ENCODE measurements at places on chromosomes 5 and 9.

DNA sequence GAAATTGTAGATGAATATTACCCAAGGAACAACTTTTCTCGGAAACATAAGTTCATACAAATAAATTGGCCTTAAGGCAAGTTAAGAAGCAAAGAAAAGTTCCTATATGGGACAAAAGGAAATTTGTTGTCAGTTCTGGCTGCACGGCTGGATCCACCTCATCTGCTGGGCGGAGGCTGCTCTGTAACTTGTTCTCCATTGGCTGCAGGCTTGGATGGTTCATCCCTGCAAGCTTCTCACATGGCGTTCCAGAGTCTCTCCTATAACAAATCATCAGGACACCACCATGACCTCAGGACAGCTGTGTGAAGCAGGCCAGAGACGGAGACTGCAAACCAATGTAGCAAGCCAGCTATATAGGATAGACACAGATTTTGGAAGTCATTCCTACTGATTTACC is 81.4 kb upstream of the DAB2 start:
- no peak for DNase-seq

DNA sequence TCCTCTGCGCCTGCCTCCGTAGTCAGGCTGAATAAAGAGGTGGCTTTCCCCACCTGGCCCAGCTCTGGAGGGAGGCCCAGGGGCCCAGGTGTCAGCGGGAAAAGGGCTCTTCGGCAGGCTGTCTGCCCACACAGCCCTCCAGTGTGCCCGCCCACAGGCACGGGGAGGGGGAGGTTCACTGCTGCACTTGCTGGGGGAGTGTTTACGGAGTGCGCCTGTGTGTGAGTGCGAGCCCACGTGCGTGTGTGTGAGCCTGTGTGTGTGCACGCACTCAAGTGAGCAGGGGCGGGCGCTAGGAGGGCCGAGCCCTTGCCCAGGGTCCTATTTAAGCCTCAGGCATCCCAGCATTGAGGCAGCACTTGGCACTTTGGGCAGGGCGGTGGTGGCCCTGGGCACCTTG is 10.9 kb downstream of the DNLZ start:
- no peak for DNase-seq

DNA sequence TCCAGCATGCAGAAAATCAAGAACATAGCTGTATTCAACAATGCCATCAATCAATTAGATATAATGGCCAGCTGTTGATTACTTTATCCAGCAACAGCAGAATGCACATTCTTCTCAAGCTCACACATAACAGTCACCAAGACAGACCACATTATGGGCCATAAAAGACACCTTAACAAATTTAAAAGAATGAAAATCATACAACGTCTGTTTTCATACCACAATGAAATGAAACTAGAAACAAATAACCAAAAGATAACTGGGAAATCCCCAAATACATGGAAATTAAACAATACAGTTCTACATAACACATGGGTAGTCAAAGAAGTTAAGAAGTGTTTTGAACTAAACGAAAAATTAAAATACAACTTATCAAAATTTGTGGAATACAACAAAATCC is 130.9 kb upstream of the GNA14 start:
- DNase-seq, result no peak

GRCh38 chr5:88734191-88734640 is 148.8 kb downstream of the MEF2C start:
- no peak for DNase-seq

- DNase-seq, result no peak
These were observed 84.6 kb downstream of the HMHB1 start for GRCh38 chr5:143896516-143896915.

GRCh38 chr9:113604393-113604792 is 140.9 kb downstream of the RGS3 start:
- DNase-seq, result no peak

DNA sequence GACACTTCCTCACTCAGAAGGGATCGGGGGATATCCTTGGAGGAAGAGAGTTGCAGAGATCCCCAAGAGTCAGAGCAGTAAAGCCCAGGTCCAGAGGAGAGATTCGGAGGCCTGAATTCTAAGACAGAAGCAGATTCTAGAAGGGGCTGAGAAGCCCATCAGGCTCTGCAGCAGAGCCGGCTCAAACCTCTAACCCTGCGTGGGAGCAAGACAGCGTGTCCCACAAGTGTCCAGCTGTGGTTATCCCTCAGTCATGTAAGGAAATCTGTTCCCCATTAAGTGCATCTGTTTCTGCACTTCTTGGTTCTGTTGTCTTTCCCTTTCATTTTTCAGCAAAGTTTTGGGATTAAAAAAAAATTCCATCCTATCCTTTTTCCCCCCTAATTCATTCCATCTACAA is 4.8 kb upstream of the DIAPH1 start:
- no peak for DNase-seq

- DNase-seq, result no peak
These were observed 126.4 kb downstream of the DOCK2 start for GRCh38 chr5:169763376-169764017.

DNA sequence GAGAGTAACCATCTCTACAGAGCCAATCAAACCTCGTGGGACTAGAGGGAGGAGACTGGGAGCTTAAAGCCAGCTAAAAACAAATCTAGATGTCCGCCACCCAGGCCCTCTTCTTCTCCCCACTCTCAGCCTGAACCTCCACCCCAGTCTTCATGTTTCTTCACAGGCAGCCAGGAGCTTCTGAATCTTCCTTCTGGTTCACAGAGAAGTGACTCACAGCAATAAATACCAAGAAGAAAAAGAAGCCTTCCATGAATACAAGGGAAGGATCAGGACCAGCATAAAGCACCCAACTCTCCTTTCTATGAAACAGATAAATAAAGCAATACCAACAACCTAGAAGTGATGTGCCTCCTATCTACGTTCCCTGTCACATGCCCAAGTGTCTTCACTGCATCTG is 103.3 kb upstream of the SLIT3 start:
- no peak for DNase-seq

DNA sequence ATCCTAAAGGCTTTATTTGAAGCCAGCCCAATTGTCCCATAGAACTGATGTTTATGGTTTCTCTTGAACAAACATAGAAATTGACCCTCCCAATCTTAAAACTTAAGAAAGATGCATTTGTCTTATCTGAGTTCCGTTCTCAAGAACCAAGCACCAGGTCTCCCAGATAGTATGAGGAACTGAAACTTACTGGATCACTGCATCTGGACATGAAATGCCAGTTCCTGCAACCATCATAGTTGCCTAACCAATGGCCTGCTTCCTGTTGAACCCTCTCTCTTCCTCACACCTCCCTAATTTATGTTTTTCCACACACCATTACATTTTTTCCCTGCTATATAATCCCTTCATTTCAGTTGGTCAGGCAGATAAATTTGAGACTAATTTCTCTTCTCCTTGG is 478.9 kb downstream of the HTR1A start:
- no peak for DNase-seq

GRCh38 chr5:93188876-93189485 is 392.0 kb downstream of the NR2F1-AS1 start:
- DNase-seq, result no peak

GRCh38 chr9:134564431-134565170 is 77.0 kb upstream of the COL5A1 start:
- DNase-seq, result no peak

GRCh38 chr9:137785704-137786161 is 91.8 kb upstream of the CACNA1B start:
- no peak for DNase-seq

- DNase-seq, result no peak
These were observed 90.3 kb upstream of the PALM2AKAP2 start for GRCh38 chr9:109689701-109690100.

GRCh38 chr5:120600639-120601038 is 136.5 kb downstream of the PRR16 start:
- DNase-seq, result no peak

DNA sequence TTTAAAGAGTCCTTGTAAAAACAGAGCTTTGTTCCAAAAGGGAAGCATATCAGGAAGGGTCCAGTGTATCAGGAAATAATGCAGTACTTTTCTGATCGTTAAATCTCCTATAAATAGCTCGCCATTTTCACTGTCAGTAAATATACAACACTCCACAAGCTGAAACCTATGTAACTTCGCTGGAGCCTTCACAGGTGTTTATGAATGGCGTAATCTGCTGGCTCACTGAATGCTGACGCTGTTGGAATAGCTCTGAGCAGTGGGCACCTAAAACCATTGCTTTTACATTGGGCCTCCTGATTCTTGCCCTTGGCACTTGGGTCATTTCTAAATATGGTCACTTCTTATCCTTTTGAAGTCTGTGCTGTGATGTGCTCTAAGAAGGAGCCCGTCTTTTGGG is 4.3 kb downstream of the SHC3 start:
- no peak for DNase-seq

- no peak for DNase-seq
These were observed 23.9 kb downstream of the MED27 start for GRCh38 chr9:132055756-132056155.

GRCh38 chr9:4298255-4299004 is 1.4 kb downstream of the GLIS3 start:
- DNase-seq, result no peak

- DNase-seq, result no peak
These were observed 65.5 kb upstream of the HSPA9 start for GRCh38 chr5:138640646-138641254.

DNA sequence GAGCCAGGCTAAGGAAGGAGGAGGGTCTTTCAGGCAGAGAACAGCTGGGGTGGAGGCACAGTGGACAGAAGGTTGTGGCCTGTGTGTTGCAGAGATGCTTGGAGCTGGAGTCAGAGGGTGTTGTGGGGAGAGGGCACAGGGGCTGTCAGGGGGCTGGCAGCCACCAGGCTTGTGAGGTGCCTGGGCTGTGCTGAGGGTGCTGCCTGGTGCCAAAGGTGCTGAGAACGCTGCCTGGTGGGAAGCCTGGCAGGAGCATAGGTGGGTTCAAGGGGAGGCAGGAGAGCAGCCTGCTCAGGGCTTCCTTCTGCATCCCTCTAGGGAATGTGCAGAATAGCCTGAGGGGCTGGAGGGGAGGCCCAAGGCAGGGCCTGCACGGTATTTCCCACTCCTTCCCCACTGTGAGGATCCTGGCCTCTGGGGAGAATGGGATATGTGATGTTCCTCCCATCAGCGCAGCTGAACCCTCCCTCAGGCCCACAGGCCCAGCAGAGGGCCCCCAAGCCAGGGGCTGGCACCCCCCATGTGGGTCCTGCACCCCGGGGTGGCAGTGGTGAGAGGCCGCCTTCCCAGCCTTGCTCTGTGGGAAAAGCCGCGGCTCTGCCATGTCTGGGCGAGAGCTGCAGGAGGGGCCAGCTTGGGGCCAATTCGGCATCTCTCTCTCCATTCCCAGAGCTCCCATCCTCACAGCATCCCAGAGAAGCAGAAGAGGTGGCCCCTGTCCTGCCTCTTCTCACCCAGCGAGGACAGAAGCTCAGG is 76.3 kb downstream of the CACNA1B start:
- no peak for DNase-seq

DNA sequence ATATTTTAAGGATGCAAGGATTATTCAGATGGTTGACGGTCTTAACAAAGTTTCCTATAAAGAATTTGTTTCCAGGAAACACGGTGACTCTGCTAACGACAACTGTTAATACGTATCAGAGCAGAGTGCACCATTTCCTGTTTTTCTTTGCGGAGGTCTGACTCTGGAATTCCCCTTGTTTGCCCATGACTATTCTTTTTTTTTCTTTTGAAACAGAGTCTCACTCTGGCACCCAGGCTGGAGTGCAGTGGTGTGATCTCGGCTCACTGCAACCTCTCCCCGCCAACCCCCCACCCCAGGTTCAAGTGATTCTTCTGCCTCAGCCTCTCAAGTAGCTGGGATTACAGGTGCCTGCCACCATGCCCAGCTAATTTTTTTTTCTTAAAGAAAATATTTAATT is 115.9 kb downstream of the CDC42SE2 start:
- DNase-seq, result peak; percentile 63

DNA sequence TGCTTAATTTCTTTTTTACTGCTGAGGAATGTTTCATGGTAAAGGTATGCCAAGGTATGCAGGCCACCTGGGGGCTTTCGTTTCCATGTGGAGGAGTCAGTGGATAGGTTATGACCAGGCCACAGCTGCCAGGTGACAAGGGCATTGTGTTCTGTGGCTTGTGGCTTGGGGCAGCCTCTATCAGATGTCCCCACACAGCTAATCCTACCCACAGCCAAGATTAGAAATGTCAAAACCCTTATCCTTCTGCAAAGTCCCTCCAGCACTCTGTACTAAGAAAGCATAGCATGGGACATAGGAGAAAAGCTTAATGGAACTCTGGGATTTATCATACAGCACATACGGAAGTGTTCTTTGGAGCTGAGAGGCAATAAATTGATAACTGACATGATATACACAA is 171.2 kb upstream of the S1PR3 start:
- no peak for DNase-seq

- no peak for DNase-seq
These were observed 249.6 kb downstream of the PIK3R1 start for GRCh38 chr5:68465133-68465532.

GRCh38 chr5:141639357-141640050 is 2.7 kb downstream of the RELL2 start:
- DNase-seq, result no peak

GRCh38 chr5:159340511-159340910 is 10.2 kb upstream of the IL12B start:
- DNase-seq, result no peak

DNA sequence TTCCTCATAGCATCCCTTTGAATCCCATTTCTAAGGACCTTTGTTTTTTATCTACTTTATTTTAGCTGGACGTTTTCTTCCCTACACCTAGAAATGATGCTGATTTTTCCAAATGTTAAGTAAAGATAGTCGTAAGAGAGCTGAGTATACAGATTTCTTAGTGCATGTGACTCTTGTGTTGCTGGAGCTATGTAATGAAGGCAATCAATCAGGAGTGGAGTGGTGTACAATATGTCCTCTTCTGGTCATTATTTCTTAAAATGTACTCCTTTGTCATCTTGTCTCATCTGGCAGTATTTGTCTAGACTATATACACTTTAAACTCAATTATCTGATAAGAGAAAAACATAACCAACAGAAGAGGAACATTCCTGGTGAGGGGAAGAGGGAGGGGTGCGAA is 13.5 kb downstream of the GAPT start:
- DNase-seq, result no peak

DNA sequence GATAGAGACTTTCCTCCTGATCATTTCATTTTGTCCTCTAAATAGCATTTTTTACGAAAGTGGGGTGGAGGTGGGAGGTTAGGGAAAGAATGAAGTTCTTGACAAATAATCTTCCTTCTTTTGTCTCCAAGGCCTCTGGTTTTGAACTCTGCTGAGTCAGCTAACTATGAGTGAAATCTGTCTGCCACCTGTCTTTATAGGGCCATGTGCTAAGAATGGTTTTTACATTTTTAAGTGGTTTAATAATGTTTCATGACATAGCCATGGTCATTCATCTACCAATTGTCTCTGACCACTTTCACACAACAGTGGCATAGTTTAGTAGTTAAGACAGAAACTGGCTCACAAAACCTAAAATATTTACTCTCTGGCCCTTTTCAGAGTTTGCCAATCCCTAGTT is 7.6 kb downstream of the MAN2A1 start:
- no peak for DNase-seq

DNA sequence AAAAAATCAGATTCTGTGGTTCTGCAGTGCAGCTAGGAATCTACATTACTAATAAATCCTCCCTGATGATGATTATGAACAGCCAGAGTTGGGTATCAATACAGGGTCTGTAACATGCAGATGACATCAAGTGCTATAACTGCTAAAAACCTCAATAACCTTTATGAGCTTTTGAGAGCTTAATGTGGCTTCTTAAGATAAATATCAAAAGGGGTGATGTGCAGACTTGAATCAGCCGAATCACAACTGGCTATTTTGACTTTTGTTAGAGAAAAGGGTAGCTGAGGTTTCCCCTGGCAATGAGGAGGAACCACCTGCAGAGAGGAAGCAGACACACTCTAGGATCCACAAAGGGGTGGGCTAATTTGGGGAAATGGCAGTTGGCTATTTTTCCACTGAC is 30.2 kb downstream of the CAPSL start:
- DNase-seq, result no peak

All from activated gamma-delta T cell treated with anti-CD3 and anti-CD28 coated beads, Interleukin-2, amount 50 U/mL, for 16 hours (primary cell).